ENCODE measurements at places on chromosomes 5 and 9.

GRCh38 chr9:95495961-95496360 is 20.8 kb downstream of the PTCH1 start:
- DNase-seq: no peak

GRCh38 chr5:157533011-157533481 is 42.5 kb downstream of the ADAM19 start:
- DNase-seq: no peak

- DNase-seq: no peak
These were observed 29.7 kb downstream of the SMIM15 start for GRCh38 chr5:61132559-61132958.

- no peak for DNase-seq
These were observed 11.1 kb downstream of the UNC13B start for GRCh38 chr9:35172878-35173277.

- DNase-seq: no peak
These were observed 29.7 kb upstream of the CSNK1G3 start for GRCh38 chr5:123482258-123482657.

DNA sequence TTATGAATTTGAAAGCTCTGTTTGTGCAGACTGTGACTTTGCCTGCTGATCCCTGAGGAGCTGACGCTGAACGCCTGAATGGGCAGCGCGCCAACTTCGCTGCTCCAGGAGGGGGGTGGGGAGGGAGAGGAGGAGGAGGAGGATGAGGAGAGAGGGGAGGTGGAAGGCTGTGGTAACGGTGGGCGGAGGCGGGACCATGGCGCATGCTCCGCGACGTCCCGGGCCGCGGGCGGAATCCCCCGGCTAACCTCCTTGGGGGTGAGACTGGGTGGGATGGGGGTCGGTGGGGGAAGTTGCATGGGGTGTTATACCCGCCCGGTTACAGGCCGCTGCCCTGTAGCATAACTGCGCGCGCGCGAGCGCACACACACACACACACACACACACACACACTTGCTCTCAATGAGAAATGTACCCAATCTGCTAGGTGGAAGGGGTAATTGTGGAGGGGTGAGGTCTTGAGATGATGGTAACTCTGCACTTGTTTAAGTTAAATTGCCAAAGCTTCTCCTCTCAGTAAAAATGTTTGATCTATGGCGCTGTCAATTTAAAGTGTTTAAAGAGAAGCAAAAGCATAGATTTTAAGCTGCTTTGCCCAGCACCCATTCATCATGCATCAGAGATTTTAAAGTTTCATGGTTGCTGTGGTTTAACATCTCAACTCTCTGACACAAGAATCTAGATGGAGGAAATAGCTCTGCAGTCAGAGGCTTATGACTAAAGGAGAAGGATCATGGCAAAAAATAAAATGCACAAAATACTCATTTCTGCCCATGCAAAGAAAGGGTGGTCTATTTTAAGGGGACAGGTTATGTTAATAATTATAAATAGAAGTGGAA is 76.6 kb upstream of the TBCA start:
- DNase-seq: no peak

DNA sequence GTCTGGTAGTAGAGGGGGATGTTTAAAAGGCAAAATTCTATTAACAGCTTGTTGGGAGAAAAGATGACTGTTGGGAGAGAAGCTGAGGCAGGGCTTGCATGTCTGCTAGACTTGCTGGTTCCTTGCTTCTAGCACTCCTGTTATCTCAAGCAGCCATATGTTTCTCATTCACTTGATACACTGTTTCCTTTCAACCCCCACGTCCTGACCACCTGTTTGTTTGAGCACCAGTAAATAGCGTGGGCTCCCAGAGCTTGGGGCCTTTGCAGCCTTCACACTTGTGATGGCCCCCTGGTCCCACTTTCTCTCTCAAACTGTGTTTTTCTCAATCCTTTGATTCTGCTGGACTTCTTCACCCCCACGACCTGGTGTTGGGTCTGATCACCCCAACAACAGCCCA is 111.7 kb upstream of the TMEM161B start:
- DNase-seq: no peak

GRCh38 chr5:102918986-102919610 is 164.0 kb downstream of the PAM start:
- DNase-seq: no peak
